ENCODE measurements at places on chromosomes 3 and 15.

DNA sequence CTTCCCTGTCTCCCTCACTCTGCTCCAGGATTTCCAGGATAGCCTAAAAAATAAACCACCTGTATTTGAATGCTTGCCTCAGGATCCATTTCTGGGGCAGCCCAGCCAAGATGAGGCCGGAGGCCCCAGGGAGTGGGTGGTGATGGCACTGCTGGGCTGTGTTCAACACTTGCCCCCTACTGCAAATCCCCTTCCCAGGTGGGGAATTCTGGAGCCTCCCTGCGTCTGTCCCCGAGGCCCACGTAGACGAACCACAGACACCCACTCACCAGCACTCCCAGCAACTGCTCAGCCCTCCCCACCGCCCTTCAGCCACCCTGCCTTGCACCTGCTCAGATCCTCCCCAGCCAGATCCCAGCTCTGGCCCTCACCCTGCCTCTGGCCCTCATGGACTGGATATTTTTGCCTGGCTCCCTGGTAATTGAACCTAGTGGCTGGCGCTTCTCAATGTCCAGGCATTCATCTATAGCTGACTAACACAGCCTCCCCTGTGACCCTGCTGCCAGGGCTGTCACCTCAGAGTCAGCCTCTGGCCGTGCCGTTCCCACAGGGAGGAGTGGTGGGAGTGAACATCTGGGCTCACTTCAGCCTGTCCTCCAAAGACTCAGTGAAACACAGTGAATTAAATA is 17.1 kb upstream of the EPB42 start:
- no peak for DNase-seq

DNA sequence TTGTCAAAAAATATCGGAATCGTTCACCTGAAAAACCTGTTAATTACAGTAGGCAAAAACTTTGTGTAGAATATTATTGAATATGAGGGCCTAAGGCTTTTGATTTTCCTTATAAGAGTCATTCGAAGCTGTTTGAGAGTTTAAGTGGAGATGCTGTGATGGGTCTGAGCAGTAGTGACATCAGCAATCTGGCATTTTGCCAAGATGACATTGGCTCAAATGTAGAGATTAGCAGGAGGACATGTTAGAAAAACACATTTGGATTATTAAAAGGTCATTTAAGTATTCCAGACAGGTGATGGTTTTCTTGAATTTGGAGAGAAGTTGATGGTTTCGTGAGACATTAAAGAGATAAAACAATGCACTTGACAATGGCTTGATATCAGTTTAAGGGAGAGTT is 12.9 kb downstream of the OR5AC2 start:
- DNase-seq: no peak

GRCh38 chr3:150602426-150603152 is 532 bp upstream of the SELENOT start:
- DNase-seq: no peak

DNA sequence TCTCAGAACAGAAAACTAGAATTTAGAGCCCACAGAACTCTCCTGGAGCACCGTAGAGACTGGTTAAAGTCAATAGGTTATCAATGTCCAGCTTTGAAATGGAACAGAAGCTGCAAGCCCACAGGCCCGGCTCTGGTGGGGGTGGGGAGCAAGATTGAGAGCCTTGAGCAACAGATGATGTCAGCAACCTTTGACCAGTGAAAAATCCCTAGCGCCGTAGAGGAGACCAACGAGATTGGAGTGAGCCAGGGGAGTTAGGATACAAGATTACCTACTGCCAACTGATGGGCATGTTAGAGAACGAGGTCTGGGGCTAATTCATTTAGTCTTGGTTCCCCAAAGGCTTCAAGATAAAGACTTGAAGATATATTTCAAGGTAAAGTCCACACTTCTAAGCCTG is 345.5 kb upstream of the LMCD1 start:
- no peak for DNase-seq

GRCh38 chr3:29067007-29067406 is 213.9 kb upstream of the RBMS3 start:
- no peak for DNase-seq

DNA sequence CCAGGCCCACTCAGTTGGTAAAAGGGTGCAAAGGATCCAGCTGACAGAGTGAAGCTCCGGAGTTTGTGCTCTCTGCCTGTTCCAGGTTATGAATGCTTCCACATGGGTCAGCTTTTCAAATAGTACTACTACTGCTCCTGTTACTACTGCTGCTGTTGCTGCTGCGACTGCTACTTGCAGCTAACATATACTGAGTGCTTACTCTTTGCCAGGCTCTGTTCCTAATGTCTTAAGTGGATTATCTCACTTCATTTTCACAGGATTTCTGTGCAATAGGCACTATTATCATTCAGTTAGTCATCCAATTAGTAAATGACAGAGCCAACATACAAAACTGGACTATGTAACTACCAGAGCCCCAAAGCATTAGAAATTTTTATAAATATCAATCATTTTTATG is 106.5 kb downstream of the IQCH start:
- DNase-seq: no peak

GRCh38 chr3:157531771-157532170 is 28.6 kb upstream of the VEPH1 start:
- DNase-seq: no peak

DNA sequence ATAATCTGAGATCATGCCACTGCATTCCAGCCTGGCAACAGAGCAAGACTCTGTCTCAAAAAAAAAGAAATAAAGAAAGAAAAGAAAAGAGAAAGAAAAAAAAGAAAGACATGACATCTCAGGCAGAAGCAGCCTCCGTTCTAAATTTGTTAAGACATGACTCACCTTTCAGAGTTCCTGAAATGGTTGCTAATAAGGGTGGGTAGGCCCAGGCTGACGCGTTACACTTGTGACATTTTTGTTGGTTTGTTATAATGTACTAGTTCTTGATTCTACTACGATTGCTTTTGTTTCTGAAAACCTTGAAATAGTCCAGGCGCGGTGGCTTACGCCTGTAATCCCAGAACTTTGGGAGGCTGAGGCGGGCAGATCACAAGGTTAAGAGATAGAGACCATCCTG is 21.0 kb downstream of the SLC25A20 start:
- DNase-seq: no peak

DNA sequence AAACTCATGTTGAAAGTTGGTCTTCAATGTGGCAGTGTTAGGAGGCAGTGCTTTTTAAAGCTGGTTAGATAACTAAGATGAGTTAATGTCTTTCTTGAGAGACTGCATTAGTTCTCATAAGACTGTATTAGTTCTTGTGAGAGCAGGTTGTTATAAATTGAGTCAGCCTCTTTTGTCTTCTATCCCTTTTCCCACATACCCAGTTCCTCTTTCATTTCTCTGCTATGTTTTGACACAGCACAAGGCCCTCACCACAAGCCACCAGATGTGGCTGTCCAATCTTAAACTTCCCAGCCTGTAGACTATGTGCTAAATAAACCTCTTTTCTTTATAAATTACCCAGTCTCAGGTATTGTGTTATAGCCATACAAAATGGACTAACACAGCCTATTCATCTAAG is 94.6 kb upstream of the SNTN start:
- DNase-seq: no peak

DNA sequence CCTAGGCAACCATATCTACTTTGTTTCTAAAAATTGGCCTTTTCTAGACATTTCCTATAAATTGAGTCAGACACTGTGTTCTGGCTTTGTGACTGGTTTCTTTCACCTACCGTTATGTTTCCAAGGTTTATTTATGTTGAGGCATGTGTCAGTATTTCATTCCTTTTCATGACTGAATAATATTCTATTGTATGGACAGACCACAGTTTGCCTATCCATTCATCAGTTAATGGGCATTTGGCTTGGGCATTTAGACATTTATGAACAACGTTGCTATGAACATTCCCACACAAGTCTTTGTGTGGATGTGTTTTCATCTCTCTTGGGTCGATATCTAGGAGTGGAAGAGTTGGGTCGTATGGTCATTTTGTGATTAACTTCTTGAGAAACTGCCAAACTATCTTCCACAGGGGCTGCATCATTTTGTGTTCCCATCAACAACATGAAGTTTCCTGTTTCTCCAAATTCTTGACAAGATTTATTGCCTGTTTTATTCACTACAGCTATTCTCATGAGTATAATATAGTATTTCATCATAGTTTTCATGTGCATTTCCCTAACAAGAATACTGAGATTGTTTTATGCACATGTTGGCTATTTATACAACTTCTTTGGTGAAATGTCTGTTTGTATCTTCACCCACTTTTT is 3.5 kb upstream of the EFCC1 start:
- no peak for DNase-seq

All from nucleus accumbens (tissue), 56 donors.